Activated T-cell treated with anti-CD3 and anti-CD28 coated beads for 48 hours (primary cell): ENCODE measurements at places on chromosomes 5 and 9.

- DNase-seq = no peak
Measured at GRCh38 chr5:151555760-151556576, 35.2 kb downstream of the FAT2 start.

DNA sequence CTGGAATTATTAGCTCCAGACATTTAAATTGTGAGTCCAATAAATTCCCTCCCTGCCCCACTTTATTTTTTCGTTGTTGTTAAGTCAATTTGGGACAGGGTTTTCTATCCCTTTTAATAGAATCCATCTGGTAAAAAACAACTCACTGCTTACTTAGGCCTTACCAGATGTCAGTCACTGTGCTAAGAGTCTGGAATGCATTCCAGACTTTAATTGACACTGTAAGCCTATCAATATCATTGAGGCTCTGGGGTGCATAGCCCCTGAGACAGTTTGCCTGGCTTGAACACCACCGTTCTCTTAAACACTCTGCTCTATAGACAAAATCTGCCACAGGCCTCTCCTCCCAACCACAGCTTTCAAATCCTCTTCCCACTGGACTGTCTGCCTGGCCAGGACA, 175.9 kb downstream of the NSG2 start:
- DNase-seq = no peak

DNA sequence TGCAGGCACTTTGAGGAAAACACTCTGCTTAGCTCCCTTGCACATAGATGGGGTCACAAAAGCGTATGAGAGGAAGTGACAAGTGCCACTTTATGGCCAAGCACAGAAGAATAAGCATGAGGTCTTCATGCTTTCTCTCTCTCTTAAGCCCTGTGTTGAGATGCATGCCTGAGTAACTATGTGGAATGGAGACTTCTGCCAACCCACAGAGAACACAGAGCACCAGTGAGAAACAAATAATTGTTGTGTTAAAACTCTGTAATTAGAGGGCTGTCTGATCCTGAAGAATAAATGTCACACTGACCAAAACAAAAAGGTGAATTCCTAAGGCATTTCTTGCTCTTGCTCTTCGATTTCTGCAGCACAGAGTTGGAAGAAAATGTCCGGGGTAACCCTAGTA, 488.5 kb downstream of the CTNND2 start:
- no peak for DNase-seq

DNA sequence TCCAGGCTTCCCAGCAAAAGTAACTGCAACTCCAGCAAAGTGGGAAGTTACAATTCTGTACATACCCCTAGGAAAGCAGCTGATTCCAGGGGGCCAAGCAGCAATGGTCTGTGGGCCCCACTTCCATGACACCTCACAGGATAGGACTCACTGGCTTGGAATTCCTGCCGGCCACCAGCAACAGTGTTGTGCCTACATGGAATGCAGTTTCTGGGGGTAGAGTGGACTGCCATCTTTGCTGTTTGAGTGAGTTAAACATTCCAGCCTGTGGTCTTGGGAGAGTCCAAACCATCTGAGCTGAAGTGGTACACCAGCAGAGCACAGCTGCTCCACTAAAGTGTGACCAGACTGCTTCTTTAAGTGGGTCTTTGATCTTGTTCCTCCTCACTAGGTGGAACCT, 13.4 kb upstream of the FBN2 start:
- DNase-seq = no peak

GRCh38 chr5:167814040-167814439, 477.4 kb upstream of the WWC1 start:
- DNase-seq = no peak

DNA sequence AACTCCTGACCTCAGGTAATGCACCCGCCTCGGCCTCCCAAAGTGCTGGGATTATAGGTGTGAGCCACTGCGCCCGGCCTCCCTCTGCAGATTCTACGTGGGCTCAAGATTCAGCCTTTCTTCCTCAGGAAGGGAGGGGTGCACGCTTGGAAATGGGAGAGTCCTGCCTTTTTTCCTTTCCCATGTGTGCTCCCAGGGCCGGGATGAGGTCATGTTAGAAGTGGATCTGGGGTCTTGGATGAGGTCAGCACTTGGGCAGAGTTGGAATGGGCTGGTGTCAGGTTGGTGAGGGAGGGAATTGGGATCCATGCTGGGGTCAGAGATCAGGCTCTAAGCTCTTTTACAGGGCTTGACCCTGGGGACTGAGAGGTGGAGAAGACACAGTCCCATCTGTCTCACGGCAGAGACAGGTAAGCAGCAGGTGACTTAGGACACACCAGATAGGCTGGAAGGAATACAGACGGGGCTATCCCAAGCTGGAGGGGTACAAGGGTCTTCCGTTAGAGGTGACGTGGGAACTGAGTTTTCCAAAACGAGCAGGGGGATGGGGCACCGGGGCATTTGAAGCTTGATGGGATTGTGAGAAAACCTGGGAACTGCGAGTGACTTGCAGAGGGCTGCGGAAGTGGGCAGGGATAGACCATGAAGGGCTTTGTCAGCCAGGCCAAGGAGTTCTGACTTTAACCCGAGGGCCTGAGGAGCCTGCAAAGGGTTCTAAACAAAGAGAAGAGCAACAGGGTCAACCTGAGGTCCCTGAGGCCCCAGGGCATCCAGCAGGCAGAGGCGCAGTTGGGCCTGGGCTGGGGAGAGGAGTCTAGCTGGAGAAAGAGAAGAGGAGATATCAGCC, 1.8 kb upstream of the AQP7 start:
- DNase-seq = no peak

- DNase-seq = no peak
Measured at GRCh38 chr9:121558473-121558872, 58.8 kb upstream of the GGTA1 start.

DNA sequence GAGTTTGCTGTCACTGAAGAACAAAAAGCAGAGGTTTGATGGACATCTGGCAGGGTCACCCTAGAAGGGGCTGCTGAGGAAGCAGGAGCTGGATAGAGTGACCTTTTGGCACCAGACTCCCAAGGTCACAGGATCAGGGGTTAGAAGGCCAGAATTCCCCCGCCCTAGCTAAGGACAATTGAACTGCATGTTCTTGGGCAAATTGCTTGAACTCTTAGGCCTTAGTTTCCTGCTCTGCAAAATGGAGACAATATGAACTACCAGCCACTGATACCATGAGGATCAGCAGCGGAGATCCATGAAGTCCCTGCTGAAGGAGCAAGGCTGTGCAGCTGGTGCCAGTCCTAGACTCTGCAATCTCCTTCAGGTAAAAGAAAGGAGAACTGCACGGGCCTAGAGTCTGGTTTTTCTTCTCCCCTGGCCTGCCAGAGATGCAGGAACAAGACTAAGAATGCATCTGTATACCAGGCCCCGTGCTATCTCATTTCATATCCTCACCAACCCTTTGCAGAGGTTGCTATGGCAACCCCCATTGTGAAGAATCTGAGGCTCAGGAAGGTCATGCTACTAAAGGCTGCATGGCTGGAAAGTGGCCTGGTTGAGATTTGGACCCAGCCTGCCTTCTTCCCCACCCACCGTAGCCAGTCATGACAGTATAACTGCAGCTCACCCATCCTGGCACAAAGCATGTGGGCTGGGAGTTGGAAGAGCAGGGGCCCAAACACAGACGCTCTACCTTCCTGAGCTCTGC, 33.7 kb downstream of the CAMK2A start:
- DNase-seq = no peak

GRCh38 chr5:75681125-75681830, 36.0 kb downstream of the POC5 start:
- no peak for DNase-seq

GRCh38 chr5:129395247-129395646, 64.9 kb upstream of the ADAMTS19 start:
- no peak for DNase-seq

- DNase-seq = no peak
Measured at GRCh38 chr5:112960863-112961504, 15.6 kb upstream of the DCP2 start.

GRCh38 chr5:73369278-73369677, 79.3 kb downstream of the FOXD1 start:
- no peak for DNase-seq

- DNase-seq = no peak
Measured at GRCh38 chr5:150649108-150650020, 8.9 kb downstream of the SYNPO start.
